Putamen (tissue), 1 donor: ENCODE measurements at places on chromosomes 3 and 15.
A peak's percentile ranks its signal among the peaks of the same experiment; 100 is the strongest.

GRCh38 chr3:62768896-62769295 is 106.3 kb downstream of the CADPS start:
- no peak for DNase-seq

DNA sequence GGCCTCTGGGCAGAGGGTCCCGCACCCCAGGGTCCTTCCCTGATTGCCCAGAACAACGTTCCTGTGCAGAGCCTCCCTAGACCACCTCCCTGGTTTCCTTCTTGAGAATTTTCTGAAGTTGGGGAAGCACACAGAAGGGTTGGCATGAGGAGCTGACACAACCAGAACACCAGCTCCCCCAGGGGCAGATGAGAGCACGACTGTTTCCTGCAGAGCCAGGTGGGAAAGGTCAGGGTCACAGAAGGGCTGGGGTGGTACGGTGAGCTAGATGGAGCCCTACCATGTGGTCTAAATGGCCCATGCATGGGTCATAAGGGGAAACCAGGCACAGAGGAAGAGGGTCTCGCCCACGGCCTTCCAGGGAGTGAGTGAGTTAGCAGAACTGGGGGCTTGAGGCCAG is 10.4 kb downstream of the PPCDC start:
- DNase-seq = no peak

DNA sequence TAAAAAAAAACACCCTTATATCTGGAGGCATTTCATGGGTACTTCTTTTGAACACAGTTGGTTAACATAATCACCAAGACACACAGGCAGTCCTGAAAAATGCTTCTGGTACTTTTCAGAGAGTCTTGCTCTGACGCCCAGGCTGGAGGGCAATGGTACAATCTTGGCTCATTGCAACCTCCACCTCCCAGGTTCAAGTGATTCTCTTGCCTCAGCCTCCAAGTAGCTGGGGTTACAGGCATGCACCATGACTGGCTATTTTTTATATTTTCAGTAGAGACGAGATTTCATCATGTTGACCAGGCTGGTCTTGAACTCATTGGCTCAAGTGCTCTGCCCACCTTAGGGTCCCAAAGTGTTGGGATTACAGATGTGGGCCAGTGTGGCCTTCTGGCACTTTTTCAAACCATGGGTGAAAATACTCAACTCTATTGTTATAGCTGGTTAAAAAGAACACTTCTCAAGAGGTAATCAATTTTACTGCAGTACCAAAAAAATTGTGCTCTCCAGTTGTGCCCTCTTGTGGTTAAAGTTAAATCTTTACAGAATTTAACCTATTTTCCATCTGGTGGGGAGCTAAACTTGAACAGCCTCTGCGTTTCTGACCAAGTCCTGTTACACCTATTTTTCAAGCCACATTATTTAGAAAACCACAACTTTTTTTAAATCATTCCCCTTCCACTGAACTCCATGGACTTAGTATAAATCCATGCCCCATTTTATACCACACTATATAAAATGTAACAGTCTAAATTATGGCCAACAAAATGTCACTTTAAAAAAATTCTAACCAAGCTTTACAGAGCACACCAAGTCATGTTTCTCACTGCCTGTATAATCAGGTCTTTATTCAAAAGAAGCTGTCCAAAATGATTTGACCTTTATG is 1.2 kb upstream of the SNAPC5 start:
- peak; percentile 19 for DNase-seq

- DNase-seq = no peak
Observed at GRCh38 chr3:32872487-32873382, 54.9 kb downstream of the TRIM71 start.

DNA sequence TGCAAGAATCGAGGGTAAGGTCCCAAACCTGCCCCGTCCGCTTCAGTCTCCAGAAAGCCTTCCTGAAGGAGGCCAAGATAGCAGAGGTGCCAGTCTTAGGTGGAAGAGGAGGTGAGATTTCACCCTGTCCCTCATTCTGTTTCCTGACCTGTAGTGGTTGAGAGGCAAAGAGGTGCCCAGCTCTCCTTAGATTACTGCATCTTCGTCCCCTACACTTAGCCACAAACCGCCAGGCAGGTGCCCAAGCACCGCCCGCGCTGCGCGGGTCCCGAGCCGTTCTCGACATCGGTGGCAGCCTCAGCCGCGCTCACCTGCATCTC is 23.8 kb upstream of the POLG start:
- no peak for DNase-seq

DNA sequence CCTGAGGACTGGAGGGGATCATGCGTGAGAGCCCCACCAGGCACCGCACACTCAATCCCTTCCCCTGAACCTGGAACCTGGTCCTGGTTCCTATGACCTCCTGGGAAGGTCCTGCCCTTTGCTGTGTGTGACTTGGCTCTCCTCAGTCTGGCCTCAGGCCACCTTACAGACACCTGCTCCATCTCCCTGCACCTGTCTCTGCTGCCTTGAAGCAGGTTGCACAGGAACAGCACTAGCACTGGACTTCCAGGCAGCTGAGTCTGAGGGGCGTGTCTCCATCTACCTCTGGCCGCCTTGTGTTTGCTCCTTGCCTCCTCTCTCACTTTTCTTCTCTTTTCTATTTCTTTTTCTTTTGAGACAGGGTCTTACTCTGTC is 15.4 kb downstream of the PSTPIP1 start:
- no peak for DNase-seq

- DNase-seq = no peak
Observed at GRCh38 chr15:53693729-53694475, 65.6 kb downstream of the WDR72 start.

DNA sequence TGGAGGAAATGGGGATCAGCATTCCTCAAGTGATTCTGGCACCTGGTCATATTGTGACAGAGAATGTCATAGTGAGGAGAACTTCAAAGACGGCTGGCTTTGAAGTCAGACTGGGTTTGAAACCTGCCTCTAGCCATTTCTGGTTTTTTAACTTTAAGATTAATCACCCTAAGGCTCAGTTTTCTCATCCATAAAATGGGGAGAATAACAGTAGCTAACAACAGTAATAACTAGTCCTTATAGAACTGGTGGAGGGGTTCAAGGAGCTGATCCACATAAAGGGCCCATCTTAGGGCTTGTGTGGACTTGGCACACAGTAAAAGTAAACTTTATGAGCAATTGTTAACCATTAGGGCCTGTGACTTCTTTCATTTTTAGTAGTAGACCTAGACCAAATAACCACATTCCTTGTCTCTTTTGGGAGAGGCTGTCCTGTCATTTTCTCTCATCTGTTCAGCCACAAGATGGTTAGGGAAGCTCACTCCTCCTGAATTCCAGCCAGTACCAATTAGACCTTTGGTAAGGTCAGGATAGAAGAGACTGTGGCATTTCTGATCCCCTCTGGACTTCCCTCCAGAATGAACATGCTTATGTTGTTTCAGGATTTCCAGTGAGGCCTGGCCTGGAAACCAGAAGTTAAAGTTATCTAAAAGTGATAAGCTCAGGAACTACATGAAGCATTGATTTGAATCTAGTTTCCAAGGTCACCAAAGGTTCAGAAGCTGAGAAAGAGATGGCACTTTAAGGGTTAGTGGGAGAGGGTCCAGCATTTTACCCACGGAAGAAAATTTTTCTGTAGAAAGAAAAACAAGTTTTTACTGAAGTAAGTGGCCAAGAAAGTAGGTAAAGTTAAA is 159.3 kb upstream of the DPH6 start:
- no peak for DNase-seq

DNA sequence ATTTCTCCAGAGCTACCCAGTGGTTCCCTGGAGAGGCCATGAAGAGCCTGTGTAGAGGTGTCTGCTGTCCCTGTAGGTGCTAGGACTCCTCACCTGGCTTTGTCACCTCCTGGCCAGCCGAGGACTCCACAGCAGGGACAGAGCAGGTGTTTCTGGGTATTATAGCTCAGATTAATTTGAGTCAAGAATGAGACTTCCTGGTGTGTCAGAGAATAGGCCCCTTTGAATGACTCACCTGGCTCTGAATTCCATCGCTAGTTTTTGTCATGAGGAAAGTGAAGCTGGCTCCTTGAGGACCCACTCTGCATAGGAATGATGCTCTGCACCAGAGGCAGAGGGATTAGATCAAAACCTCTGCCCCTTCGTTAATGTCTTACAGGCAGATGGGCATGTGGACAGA is 167.5 kb upstream of the TOPAZ1 start:
- no peak for DNase-seq

GRCh38 chr3:48555231-48555948 is 1.2 kb downstream of the PFKFB4 start:
- DNase-seq = no peak

DNA sequence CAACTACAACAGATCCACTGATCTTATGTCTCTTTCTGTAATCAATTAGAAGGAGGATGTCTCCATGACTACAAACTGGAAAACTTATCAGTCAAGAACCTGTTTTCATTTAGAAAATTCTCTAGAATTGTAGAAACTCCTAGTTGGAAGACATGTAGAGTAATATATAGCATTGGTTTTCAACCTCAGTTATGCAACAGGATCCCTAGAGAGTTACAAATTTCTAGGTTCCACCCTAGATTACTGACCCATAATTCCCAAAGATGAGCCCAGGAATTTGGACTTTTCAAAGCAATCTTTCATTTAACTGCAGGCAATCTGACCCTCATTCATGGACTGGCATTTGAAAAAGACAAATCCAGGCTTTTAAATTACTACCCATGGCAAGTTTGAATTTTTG is 116.9 kb upstream of the RAP2B start:
- DNase-seq = no peak

- no peak for DNase-seq
Observed at GRCh38 chr15:72285927-72286516, 13.7 kb upstream of the PARP6 start.

- no peak for DNase-seq
Observed at GRCh38 chr3:28856796-28857195, 424.1 kb upstream of the RBMS3 start.

- DNase-seq = no peak
Observed at GRCh38 chr3:23836536-23837230, 30.9 kb downstream of the UBE2E1 start.
